CD4-positive, alpha-beta memory T cell (primary cell): ENCODE measurements at places on chromosomes 1 and 21.
A peak's percentile ranks its signal among the peaks of the same experiment; 100 is the strongest.

GRCh38 chr1:232393010-232393409 is 236.9 kb downstream of the SIPA1L2 start:
- no peak for DNase-seq

DNA sequence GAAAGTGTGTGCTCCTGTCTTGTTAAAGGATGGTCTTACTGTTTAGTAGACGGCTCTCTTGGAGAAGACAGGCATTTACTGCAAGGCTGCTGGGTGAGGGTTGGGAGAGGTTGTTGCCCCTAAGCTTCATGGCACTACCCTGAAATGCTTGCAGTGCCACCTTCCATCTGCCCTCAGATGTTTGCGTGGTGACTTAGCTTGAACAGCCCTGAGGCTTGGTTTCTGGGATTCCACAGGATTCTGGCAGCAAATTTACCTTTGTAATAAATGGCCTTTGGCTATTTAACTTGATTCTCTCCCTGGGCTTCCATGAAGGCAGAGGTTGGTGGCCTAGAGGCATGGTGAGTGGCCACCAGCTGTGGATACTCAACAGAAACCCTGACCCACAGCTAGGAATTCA is 11.6 kb downstream of the MTARC1 start:
- DNase-seq, result no peak

DNA sequence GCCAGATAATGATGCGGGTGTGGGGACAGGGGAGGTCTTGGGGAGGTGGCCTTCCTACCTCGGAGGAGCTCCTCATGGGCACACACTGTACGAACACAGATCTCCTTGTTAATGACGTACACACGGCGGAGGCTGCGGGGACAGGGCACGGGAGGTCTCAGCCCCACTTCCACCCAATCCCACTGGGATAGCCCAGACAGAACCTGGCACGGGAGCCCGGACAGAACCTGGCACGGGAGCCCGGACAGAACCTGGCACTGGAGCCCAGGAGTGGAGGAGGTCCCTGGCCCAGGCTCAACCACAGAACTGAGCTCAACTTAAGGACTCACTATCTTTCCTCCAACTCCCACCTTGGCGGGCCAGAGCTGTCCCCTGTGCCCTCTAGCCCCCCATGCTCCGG is 5.2 kb downstream of the MFAP2 start:
- DNase-seq, result no peak

DNA sequence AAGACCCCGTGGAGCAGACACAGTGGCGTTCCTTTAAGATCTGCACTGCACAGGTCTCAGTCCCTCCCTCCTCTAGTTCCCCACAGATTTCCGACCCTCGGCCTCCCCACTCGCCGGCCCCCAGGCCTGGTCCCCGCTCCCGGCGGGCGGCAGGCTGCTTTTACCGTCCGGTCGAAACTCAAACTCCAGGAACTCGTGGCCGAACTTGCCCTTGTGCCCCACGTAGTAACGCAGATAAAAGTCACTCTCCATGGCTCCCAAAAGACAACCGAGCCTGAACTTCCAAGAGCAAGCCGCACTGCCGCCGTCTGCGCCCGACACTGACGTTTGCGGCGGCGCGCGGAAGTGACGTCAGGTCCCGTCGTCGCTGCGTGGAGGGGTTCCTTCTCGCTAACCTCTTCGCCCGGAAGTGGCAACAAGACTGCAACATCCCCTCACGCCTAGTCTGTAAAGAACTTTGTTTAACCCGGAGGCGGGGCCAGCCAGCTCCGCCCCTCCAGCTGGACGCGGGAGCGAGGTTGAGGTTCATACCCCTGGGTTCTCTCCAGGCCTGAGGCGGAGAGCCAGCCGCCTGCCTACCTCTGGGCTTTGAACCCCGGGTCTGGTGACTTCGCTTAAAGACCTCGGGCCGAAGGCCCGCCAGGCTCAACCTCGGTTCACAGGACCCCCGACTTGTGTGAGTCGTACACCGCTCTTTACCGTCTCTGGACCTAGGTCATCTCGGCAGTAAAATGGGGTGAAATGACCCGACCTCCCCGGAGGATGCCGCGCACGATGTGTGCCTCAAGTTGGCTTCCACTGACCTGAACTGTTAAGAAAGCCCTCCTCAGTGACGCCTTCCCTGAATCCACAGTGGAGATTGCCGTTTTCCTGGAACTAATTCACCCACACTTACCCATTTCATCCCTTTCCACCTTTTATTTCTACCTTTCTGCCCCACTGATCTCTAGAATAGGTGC is at the start of gene MAGOH:
Gene MAGOH, minus strand, starts transcription at position 322 of the 959 bp plus-strand sequence. Its CDS starts 70 bp downstream, at position 252.
- DNase-seq, result peak; percentile 93

DNA sequence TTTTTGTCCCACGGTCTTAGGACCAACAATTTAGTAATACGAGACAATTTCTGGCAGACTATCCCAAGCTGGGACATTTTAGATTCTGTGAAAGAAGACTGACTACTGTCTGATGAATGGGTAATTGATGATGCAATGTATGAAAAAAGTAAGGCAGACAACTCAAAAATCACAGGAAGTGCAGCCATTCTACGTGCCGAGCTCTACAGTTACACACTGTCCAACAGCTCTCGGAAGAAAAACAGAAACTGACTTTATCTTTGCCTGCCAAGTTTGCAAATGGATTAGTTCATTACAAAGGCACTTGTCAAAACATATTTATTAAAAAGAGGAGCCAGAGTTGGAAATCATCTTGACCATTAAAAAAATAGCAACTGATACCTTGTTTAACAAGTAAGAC is 31.3 kb downstream of the ZBTB8B start:
- DNase-seq, result no peak

DNA sequence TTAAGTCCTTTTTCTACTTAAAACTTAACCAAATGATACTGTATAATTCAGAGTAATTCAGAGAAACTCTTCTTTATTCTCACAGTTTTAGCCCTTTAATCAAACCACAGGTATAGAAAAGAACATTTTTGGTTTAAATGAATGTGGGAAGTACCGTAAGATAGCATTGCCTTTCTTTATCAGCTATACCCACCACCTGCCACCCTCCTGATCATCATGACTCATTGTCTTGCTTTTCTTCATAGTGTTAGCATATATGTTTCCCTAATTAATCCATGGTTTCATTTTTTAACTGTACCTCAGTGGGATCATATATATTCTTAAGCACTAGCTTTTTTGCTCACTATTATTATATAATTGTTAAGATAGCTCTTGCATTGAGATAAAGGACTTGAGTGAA is 27.5 kb upstream of the ANGPTL1 start:
- no peak for DNase-seq

GRCh38 chr1:45365051-45365450 is 24.8 kb upstream of the MUTYH start:
- DNase-seq, result no peak

DNA sequence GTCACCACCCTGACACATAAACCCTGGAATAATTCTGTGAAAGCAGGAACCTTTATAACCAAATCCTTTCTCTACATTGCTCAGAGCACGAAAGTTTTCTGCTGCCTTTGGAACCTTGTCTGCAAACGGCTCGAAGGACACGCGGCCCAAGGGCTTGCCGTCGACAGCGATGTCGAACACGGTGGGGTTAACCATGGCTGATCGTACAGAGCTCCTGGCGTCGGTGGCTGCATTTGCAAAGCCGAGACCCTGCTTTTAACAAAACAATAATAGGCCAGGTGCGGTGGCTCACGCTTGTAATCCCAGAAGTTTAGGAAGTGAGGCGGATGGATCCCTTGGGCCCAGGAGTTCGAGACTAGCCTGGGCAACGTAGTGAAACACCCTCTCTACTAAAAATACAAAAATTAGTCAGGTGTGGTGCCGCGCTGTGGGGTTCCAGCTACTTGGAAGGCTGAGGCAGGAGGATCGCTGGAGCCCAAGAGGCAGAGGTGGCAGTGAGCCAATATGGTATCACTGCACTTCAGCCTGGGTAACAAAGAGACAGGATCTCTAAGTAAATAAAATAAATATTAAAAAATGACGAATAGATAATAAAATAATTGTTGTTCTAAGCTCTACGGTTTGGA is 2.2 kb upstream of the EIF2B3 start:
- DNase-seq, result no peak

GRCh38 chr1:109425391-109426280 is 612 bp downstream of the PSMA5 start:
- peak; percentile 82 for DNase-seq

- no peak for DNase-seq
Measured at GRCh38 chr21:17467392-17467791, 45.5 kb upstream of the CXADR start.

- no peak for DNase-seq
Measured at GRCh38 chr1:205809942-205810345, 3.1 kb downstream of the SLC41A1 start.

DNA sequence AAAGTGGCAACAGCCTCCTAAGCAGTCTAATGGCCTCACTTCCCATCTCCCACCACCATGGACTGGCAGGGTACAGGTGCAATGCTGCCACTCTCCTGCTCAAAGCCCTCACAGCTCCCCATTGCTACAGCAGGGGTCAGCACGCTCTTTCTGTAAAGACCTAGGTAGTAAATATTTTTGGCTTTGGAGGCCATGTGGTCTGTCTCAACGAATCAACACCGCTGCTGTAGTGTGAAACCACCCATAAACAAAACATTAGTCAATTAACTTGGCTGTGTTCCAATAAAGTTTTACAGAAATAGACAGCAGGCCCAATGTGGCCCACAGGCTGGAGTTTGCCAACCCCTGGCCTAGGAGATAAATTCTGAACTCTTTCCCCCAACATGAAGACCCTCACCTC is 44.6 kb upstream of the TMEM125 start:
- no peak for DNase-seq

DNA sequence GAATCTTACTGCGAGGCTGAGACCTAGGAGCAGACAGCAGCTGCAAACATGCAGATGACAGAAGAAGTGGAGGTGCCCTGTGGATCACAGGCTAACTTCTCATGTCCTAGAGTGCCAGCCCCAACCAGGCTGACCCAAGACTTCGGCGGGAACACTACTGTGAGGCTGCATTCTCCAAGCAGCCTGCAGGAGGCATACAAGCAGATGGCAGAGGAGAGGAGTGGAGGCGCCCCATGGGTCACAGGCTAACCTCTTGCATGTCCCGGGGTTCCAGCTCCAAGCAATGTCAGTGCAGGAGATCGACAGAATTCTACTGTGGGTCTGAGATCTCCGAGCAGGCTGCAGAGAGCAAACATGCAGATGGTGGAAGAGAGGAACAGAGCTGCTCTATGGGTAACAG is 98.1 kb upstream of the ZNF678 start:
- no peak for DNase-seq

GRCh38 chr21:38954588-38955004 is 148.9 kb downstream of the ETS2 start:
- DNase-seq, result no peak

DNA sequence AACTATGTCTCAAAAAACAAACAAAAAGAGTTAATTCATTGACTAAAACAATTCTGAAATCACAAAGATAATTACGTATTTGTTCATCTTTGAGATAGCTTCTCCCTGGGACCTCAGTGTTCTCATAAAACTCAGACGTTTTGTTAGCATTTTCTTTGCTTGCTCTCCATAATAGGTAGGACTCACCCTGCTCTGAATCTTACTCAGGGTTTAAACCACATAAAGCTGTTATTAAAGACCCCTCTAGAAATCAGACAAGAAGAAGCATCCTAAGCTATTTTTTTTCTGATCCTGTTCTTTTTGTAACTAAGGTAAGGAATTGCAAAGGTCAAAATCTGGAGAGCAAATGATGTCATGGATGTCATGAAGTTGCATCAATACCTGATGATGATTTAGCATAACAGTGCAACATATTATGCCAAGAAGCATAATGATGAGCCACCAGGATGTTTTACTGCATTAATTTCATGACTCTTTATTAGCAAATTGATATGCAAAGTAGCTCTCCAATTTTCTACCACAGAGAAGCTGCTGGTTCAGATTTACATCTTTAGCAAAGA is 2.4 kb downstream of the FBXO42 start:
- DNase-seq, result no peak

GRCh38 chr1:226650236-226650841 is 88.7 kb downstream of the ITPKB start:
- DNase-seq, result no peak
